ENCODE measurements at places on chromosomes 2 and 18.

GRCh38 chr2:170671079-170671478 is 44.1 kb upstream of the SP5 start:
- DNase-seq: no peak

- DNase-seq: no peak
These were observed 193.4 kb downstream of the PARD3B start for GRCh38 chr2:204738721-204739120.

- DNase-seq: no peak
These were observed 27.8 kb upstream of the SLC9A2 start for GRCh38 chr2:102591491-102592045.

GRCh38 chr2:66682476-66682875 is 247.6 kb downstream of the MEIS1 start:
- DNase-seq: no peak

DNA sequence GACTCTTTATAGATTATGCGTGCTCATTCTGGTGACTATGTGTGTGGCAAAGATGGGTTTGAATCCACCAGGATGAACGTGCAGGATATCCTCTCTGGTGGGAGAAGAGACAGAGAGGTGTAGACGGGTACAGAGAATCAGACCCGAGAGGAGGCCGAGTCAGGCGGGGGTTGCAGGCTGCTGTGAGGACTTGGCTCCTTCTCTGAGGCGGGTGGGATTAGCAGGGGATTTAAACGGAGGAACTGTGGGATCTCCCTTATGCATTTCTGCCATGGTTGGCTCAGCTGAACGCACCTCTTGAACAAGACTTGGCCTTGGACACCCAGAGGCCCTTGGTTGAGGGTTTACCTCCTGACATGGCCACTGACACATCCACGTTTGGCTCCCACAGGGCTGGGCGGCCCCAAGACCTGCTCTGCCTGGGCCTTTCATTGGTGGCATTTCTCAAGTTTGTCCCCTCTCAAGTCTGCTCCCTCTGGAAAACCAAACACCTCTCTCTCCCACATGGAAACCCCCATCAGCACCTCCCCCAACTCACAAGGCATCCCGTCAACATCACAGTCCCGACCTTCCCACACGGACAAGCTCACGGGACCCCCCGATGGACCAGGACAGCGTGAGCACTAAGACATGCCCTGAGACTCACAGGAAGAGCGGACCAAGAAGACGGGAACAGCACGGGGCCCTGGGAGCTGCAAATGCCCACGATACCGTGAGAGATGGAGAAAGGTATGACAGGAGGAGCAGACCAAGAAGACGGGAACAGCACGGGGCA is 158.3 kb downstream of the RTP5 start:
- no peak for DNase-seq

DNA sequence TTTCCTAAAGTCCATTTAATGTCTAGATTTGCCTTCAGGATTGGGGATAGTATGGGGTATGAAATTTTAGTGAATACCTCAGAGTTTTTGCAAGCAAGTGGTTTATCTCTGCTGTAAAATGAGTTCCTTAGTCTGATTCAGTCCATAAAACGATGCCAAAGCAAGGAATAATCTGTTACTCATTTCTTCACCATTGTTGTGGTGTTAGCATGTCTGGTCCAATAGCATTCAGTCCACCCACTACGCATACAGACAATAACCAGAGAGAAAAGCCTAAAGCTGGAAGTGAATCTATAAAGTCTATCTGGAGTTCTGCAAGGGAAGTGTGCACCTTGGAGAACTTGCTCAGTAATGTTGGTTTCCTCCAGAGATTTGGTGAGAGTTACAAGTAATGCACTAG is 12.9 kb upstream of the DPP4 start:
- no peak for DNase-seq

DNA sequence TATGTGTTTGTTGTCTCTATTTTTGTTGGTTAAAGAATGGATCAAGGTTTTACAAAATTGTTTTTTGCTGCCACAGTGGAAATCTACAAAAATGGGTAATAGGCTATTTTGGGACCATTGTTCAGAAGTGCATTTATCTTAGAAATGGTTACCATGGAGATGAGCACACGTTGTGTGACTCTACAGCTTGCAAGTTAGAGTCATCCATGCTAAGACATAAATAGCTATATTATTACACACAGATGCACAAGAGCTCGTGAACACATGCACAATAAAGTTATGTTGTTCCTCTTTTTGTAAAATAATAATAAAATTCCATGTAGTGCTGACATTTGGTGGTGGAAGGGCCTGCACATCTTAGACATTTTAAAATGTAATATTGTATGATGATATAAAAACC is 15.5 kb upstream of the DUSP19 start:
- peak; percentile 86 for DNase-seq

DNA sequence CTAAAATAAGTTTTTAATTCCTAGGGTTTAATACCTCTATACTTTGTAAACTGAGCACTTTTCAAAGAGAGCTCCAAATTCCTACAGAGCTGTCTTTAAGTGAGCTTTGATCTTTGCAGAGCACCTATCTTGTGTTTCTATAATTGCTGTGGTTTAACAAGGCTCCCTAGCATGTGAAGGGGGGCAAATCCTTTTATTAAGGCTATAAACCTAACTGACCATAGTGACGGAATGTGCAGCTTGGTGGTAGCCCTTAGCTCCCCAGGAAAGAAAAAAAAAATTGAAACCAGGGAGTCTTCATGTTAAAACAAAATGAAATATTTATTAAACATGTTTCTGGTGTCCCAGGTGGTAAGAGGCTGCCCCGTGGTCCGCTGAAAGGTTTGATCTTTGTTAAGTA is 78.6 kb upstream of the ETAA1 start:
- no peak for DNase-seq

GRCh38 chr18:41390309-41390708 is 564.7 kb upstream of the PIK3C3 start:
- DNase-seq: no peak

- no peak for DNase-seq
These were observed 90.6 kb upstream of the HNMT start for GRCh38 chr2:137873536-137874244.

DNA sequence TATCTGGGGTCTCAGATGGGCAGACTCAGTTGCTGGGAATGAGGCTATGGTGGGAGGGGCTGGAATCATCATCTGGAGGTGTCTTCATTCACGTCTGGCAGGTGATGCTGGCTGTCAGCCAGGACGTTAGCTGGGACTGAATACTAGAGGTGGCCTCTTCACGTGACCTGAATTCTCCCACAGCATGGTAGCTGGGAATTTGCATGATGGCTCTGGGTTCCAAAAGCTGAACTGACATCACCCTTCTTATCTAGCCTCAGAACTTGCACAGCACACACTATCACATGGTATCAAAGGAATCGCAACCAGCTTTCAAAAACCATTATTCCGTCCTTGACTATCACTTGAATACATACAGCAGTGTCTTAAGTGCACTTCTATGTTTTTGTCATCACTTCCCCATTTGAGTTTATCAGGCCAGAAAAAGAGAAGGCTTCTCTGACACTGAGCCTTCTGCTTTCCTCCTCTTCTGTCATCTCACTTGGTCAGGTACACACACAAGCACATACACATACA is 53.0 kb upstream of the LRP2 start:
- no peak for DNase-seq

DNA sequence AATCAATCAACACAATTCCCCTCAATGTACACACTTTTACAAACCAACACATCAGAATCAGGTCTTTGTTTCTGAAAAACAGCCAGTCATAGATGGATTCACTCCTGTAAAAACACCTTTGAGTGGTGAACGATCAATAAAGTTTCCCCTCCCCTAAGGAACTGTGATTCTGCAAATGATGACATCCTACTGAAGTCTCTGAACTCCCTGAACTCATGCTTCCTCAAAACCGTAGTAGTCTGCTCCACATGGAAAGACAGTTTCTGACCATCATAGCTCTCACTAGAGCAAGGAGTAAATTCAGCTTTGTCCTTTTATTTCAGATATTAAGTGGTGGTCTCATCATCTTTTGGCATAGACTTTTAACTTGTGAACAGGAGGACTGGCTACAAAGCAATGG is 43.5 kb upstream of the ACTR3 start:
- DNase-seq: no peak

DNA sequence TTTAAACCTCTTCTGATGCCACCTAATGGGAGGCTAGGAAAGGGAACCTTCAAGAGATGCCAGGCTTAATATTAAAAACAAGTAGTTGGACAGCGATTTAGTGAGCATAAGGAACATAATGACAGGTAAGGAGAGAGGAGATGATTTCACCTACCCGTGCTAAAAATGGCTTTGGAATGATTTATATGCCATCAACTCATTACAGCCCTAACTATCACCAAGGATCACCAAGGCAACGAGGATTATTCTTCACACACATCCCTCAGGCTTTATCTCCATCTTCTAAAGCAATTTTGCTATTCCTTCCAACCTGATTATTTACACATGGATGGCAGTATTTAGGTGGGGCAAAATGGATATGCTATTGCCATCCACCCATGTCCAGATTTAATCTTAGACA is 237.8 kb downstream of the DCC start:
- DNase-seq: no peak

DNA sequence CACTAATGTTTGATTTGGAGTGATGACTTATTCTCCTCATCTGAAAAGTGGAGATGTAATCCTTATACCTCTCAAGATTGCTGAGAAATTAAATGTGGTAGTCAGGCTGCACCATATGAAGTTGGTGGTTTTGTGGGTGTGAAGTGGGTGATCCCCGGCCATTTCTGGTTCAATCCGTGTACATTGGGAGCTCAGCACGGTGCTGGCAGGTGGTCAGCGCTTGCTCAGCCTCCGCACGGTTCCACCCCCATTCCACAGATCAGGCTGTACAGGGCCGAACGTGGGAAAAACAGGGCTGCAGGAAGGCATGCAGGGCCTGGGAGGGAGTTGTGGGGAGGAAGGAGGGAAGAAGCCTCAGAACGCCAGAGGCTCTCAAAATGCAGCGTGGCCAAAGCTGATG is 198.3 kb downstream of the INO80D start:
- no peak for DNase-seq

- DNase-seq: peak; percentile 83
These were observed 1.3 kb upstream of the ZNF516 start for GRCh38 chr18:76496194-76496890.

GRCh38 chr2:171491292-171491691 is 31.0 kb upstream of the CYBRD1 start:
- no peak for DNase-seq

GRCh38 chr2:104889960-104890684 is 36.2 kb downstream of the POU3F3 start:
- no peak for DNase-seq

DNA sequence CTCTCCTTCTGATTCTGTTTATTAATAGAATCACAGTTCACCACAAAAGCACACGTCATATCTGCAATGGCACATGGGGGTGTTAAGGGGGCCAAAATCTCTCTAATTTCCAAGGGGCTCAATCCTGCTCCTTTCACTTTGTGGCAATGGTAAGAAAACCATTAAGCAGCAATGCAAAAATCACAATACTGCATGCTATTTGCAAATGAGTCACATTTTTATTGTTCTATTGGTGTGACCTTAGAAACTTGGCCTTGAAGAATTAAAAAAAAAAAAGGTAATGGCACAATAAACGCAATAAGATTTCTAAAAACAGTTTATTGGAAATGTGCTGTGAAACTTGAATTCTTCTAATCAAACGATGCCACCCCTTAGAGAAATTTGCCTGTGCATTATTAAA is 251.5 kb downstream of the ZNF521 start:
- no peak for DNase-seq
